ENCODE measurements at places on chromosomes 7 and 10. TPM values are rescaled to one million over a fixed set of nuclear protein-coding genes. Genes with fewer than 3 reads are reported as not detected.

Gene MDFIC
- 12.0 TPM for total RNA-seq

Gene CHN2
- under 0.01 TPM for total RNA-seq

Gene OR6B1
- total RNA-seq = not detected

Gene TAC1
- not detected for total RNA-seq

Gene LEP
- under 0.01 TPM for total RNA-seq

Gene TRIM50
- not detected for total RNA-seq

Gene GRID2IP
- under 0.01 TPM for total RNA-seq

Gene SPAG6
- not detected for total RNA-seq

Gene CTNNA3
- not detected for total RNA-seq

Gene HOXA3
- 0.75 TPM for total RNA-seq

Gene TLX1
- total RNA-seq = not detected

Gene LRRTM3
- total RNA-seq = not detected

Gene AZGP1
- not detected for total RNA-seq

Gene AGBL3
- total RNA-seq = 1.3 TPM

Gene EN2
- total RNA-seq = 0.09 TPM

Gene VSTM4
- 0.27 TPM for total RNA-seq

Gene FRA10AC1
- total RNA-seq = 10.4 TPM
